ENCODE measurements at places on chromosomes 1 and 21. TPM values are rescaled to one million over a fixed set of nuclear protein-coding genes. Genes with fewer than 3 reads are reported as not detected.

CFAP45 gene
- 1.3 TPM for total RNA-seq

MTARC1 gene
- total RNA-seq, result not detected

- no peak for DNase-seq
- H3K4me1 ChIP-seq, result no peaks in the 10 kb centered on the region
- no peaks in the 10 kb centered on the region for H3K27me3 ChIP-seq
- H3K27ac ChIP-seq, result no peak overlapping the region
Measured at GRCh38 chr1:31653717-31654473, 9.2 kb upstream of the PEF1 start.

- H3K27me3 ChIP-seq, result no peaks in the 10 kb centered on the region
- H3K4me1 ChIP-seq, result peaks cover 15% of the 10 kb centered on the region
- no peak overlapping the region for H3K4me3 ChIP-seq
- peak overlapping the region; percentile 1 for H3K27ac ChIP-seq
Measured at GRCh38 chr1:183543619-183544204, 46.5 kb downstream of the NCF2 start.

GRCh38 chr1:94660994-94661393 lies 119.4 kb upstream of the F3 start:
- no peak overlapping the region for H3K27ac ChIP-seq
- DNase-seq, result no peak
- no peaks in the 10 kb centered on the region for H3K4me1 ChIP-seq
- H3K4me3 ChIP-seq, result no peak overlapping the region
- H3K27me3 ChIP-seq, result peaks cover 13% of the 10 kb centered on the region

DNA sequence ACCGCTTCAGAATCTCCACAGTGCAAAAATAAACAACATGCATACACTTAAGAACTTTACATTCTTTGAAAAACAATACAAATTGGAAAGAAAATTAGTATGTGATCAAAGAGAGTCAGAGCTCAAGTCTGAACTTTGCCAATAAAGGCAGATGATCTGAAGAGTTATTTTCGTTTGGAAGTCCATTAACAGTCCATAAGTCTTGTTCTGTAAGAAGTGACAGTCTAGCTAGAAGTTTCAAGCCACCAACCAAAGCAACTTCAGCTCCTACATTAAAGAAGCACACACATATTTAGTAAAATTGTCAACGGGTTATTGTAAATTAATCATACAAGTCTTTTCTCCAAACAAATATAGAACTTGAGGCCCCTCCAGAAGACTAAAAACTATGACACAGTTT lies 20.7 kb downstream of the ANGEL2 start:
- H3K27ac ChIP-seq, result no peak overlapping the region
- H3K27me3 ChIP-seq, result no peaks in the 10 kb centered on the region
- H3K4me3 ChIP-seq, result no peak overlapping the region
- H3K36me3 ChIP-seq, result peaks cover 24% of the 10 kb centered on the region
- H3K4me1 ChIP-seq, result peaks cover 4% of the 10 kb centered on the region

- H3K4me1 ChIP-seq, result peaks cover 29% of the 10 kb centered on the region
- no peaks in the 10 kb centered on the region for H3K36me3 ChIP-seq
- H3K27ac ChIP-seq, result peak overlapping the region; percentile 29
- peak overlapping the region; percentile 22 for H3K4me3 ChIP-seq
- DNase-seq, result peak; percentile 89
Measured at GRCh38 chr1:225896937-225897549, 8.1 kb upstream of the LEFTY1 start.
